Daoy (cell line): ENCODE measurements at places on chromosomes 2 and 18.

GRCh38 chr2:85601771-85602475 is 575 bp downstream of the TMEM150A start:
- peak; percentile 39 for DNase-seq

DNA sequence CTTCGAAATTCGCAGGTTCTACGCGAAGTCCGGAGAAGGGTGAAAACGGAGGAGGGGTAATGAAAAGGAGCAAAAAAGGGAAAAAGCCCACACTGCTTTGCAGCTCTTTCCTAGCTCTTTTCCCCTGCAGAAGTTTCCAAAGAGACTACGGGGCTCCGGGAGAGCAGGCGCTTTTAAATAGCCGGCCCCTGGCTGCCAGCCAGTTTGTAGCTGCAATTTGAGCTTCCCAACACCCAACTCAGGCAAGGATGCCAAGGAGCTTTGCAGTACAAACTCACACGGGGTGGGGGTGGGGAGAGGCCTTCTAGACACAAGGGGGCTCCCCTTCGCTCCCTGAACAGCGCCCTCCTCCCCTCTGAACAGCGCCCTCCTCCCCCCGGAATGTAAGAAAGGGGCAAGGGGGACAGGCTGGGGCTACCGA is at the start of gene IGFBP5:
Gene IGFBP5, minus strand, starts transcription at position 149 of the 421 bp plus-strand sequence. CDS start 774 bp downstream, outside the sequence.
- DNase-seq, result peak; percentile 71

DNA sequence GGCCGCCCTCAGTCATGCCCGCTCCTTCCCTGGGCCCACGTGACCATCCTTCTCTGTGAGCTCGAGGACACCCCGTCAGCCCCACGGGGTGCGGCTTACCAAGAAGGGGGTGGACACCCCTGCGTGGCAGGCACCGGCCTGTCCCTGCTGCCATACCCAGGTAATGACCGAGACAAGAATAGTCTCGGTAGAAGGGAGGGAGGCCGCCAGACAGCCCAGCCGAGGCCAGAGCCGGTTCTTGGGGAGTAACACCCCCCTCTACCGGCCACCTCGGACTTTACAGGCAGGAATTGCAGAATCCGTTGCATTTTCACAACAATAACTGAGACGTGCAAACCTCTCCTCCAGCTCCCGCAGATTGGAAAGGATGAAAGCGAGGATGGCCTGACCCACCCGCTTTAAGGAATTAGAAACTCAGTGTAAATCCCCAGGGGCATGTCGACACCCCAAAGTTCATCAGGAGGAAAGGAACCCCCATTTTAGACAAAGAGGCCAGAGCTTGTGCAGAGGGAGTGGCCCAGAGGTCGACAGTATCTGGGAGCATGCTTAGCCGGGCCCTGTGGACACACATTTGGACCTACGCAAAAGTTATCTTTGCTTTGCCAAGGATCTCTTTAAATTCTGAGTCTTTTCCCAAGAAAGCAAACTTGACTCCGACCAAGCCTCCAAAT is 60.1 kb upstream of the GLI2 start:
- peak; percentile 44 for DNase-seq

- DNase-seq, result no peak
These were observed 65.6 kb downstream of the EMX1 start for GRCh38 chr2:72982781-72983499.

DNA sequence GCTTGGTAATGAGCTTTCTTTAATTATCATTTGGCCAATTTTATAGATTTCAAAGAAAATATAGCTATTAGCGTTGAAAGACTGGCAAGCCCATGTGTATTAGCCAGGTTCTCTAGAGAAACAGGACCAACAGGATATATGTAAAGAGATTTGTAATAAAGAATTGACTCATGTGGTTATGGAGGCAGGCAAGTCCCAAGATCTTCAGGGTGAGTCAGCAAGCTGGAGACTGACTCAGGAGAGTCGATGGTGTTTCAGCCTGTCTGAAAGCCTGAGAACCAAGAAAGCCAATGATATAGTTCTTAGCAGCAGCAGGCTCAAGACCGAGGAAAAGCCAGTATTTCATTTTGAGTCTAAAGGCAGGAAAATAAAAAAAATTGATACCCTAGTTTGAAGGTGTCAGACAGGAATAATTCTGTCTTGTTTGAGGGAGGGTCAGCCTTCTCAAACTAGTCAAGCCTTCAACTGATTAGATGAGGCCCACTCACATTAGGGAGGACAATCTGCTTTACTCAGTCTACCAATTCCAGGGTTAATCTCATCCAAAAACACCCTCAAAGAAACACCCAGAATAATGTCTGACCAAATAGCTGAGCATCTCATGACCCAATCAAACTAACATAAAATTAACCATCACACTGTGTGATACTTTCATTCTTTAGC is 78.3 kb upstream of the CRIM1 start:
- peak; percentile 90 for DNase-seq

DNA sequence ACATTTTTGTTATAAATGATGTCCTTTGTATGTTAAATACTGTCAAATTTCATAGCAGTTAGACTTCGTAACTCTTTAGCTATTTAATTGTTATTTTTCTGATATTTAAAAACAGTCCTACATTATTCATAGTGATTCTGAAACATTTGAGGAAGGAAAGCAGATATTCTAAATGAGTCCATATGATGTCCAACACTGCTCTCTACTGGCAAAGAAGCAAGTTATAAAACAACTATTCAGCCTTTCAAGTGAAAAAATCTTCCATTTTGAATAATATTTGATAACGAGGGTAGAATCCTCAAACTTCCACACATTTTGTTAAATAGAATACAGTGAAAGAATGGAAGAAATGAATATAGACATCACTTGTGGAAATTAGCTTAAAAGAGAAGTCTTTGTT is 220.8 kb downstream of the GULP1 start:
- DNase-seq, result peak; percentile 30

GRCh38 chr2:126634273-126634861 is 21.6 kb upstream of the GYPC start:
- peak; percentile 23 for DNase-seq

DNA sequence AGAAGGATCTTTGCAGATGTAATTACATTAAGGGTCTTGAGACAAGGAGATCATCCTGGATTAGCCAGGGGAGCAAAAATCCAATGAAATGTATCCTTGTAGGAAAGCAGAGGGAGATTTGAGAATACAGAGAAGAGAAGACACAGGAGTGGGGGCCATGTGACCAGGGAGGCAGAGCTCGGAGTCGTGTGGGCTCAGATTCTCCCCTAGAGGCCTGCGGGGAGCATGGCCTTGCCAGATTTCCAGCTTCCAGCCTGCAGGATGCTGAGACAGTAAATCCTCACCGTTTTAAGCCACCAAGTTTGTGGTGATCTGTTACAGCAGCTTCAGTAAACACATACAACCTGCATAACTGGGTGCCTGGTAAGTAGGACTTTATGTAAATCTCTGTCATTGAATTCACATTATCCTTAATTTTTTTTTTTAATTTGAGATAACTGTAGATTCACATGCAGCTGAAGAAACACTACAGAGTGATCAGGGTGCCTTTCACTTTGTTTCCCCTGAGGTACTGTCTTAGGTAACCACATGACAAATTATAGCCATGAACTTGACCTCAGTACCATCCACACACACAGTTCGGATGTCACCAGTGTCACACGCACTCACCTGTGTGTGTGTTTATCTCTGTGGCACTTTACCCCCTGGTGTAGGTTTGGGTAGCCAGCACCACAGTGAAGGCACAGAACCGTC is 138.4 kb upstream of the HDAC4 start:
- DNase-seq, result no peak

- DNase-seq, result peak; percentile 62
These were observed 318.7 kb downstream of the PDE11A start for GRCh38 chr2:177753682-177754491.

GRCh38 chr2:7133521-7133920 is 216.3 kb downstream of the RNF144A start:
- peak; percentile 8 for DNase-seq

- DNase-seq, result peak; percentile 54
These were observed 453 bp upstream of the ANTXR1 start for GRCh38 chr2:69012310-69013141.
